A172 (cell line): ENCODE measurements at places on chromosomes 12 and 14.

GRCh38 chr12:113086249-113087164, 30.0 kb downstream of the DTX1 start:
- DNase-seq, result peak; percentile 57

DNA sequence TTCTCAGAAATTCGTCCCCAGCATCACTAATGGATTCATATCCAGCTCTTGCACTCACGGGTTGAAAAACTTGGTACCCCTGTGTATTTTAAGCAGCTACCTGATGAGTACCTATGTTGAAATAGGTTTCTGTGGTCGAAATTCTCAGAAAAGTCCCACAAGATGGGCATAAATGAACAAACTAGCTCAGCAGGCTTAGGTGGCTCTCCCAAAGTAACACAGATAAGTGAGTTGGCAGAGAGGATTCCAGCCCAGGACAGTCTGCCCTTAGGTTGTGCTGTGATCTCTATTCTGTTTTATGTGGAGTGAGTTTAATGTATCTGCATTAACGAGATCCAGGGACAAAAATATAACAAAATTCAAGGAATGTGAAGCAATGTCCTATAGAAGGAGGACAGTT, 92.3 kb downstream of the RGS6 start:
- DNase-seq, result no peak

DNA sequence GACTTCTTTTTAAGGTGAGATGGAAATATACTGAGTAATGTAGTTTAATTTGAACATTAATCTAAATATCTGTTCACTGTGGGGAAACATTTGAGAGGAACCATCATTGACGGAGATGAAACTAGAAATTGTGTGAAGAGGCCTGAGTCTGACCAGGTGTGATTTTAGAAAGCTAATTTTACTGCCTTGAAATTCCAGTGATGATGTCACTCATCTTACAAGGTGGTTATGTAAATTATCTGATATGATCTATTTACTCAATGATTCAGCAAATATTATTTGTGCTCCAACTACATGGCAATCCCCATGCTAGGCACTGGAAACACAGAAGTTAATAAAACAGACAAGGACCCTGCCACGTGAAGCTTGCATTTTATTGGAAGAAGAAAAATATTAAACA, 435.7 kb upstream of the DCN start:
- DNase-seq, result no peak

GRCh38 chr14:45610318-45610717, 357.3 kb upstream of the MIS18BP1 start:
- DNase-seq, result peak; percentile 12

DNA sequence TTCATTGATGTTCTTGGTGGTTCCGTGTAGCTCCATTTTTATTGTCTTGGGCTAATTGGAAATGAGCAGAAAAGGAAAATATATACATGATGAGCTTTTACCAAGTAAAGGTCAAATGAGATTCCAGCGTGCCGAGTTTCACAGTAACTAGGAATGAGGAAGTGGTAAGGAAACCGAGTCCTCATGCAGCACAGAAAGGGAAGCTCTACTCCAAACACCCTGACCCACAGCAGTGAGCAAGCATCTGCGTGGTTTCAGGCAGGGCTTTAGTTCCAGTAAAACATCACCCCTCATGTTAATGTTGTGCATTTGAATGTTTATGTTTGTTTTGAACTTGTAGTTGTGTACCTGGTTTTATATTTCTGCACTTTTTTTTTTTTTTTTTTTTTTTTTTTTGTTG, 208.0 kb downstream of the SLC41A2 start:
- DNase-seq, result peak; percentile 2

DNA sequence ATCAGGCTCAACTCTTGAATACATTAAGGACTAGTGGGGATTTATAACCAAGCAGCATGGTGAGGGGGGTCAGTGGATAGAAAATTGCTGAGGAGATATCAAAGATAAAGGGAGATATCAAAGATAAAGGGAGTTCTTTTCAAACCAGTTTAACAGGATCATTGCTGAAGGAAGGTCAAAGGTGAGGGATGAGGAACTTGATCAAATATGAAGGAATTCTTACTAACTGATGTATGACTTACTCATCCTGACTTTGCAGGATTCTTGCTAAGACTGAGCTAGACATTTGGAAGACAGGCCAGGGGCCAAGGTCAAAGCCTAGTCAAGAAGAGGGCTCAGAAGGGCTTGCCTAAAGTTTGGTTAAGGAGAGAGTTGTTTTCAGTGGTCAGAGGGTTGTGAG, 4.8 kb downstream of the ABHD4 start:
- DNase-seq, result no peak

DNA sequence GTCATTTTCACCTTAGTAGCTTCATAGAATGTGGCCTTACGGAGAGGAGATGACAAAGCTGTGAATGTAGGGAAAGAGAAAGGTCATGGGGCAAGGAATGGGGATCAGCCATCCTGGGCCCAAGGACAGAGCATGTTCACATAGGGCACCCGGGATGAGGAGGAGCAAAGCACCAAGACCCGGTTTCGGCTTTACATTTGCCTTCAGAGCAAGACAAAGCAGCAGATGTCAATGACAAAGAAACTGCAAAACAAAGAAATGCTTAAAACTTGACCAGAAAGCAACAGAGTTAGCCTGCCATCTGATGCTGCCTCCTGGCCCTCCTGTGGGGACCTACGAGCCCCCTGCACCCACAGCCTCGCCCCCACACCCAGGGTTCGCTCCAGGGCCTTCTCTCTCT, 249.2 kb downstream of the SLC41A2 start:
- DNase-seq, result no peak

GRCh38 chr14:74634964-74635363, 22.9 kb upstream of the LTBP2 start:
- DNase-seq, result no peak

GRCh38 chr12:99450036-99450630, 197.4 kb upstream of the GARIN6 start:
- DNase-seq, result no peak

DNA sequence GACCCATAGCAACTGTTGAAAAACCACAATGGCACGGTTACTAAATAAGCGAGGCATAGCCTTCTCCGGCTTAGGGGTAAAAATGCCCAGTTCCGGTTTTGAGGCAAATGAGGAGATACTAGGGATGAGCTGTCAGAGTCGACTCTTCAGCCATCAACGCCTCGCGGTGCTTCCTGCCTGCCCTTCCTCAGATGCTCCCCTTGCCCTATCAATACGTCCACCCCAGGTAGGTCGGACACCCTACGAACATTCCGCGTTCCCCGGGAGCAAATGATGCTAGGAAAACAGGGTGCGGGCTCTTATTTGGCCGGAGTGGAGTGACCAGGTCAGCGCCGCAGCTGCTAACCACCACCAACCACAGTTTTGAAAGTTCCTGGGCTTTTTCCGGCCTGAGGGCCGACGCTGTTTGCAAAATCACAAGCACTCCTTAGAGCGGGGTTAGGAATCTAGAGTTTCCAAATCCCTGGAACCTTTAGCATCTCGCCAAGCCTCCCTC, 1.2 kb downstream of the SRSF9 start:
- peak; percentile 39 for DNase-seq

- DNase-seq, result peak; percentile 16
These were observed 47.2 kb downstream of the ALDH1L2 start for GRCh38 chr12:105036937-105037649.

- peak; percentile 15 for DNase-seq
These were observed 62.4 kb downstream of the ADCK1 start for GRCh38 chr14:77862154-77862786.

- no peak for DNase-seq
These were observed 140.0 kb downstream of the PDE3A start for GRCh38 chr12:20508359-20508758.

GRCh38 chr12:3882896-3883564, 9.8 kb upstream of the PARP11 start:
- DNase-seq, result peak; percentile 8

DNA sequence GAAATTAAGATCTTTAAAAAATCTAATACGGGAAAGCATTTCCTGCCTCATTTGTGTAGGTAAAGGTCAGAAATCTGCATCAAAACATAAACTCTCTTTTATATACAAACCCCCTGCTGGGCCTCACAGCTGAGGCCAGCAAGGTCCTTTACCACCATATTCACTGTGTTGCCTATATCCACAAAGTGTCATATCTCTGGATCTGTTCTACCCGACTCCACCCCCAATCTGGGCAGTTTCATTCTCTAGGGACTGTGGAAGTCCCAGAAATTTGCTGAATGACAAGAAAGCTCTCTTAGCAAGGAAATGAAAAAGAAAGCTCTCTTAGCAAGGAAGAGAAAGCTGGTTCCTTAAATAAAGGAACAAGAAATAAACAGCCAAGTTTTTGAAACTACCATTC, 301.7 kb downstream of the KCNH5 start:
- no peak for DNase-seq

GRCh38 chr12:94207849-94208621, 59.7 kb downstream of the PLXNC1 start:
- no peak for DNase-seq

DNA sequence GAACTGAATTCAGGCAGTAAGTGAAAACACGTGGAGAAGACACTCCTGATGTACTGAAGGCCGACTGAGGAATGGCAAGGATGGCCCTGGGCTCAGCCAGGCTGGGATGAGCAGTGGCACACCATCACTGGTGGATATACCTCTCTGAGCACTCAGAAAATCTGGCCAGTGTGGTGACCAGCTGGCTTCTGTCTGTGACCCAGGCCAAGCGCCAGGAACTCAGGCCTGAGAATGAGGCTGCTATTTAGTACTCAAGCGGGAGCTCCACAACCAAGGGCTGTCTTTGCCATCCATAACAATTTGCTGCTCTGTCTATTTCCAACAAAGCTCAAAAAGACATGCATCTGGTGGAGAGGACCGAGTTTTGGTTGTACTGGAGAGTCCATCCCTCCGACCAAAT, 586.3 kb downstream of the BCL11B start:
- no peak for DNase-seq

GRCh38 chr12:28872654-28873268, 276.3 kb upstream of the FAR2 start:
- DNase-seq, result peak; percentile 71

- no peak for DNase-seq
These were observed 49.0 kb downstream of the KIF21A start for GRCh38 chr12:39393890-39394289.

DNA sequence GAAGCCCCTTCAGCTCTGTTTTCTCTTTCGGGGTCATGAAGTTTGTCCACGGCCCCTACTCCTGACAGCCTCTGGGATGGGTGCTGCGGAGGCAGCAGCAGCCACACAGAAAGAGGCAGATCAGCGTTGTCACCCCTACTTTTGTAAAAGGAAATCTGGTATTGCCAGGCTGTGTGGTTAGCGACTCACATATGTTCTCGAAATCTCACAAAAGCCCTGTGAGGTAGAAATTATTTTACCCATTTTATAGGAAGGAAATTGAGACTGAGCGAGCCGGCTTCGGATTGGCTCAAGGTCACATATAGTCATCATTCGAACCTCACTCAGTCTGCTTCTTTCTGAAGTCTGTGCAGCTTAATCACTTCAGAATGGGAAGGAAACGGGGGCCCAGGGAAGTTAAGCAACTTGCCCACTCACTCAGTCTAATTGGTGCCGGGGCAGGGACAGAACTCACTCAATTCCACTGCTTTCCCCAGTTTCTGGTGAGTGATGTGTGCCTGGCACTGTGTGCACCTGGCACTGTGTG, 1.1 kb upstream of the CKAP4 start:
- DNase-seq, result peak; percentile 18

DNA sequence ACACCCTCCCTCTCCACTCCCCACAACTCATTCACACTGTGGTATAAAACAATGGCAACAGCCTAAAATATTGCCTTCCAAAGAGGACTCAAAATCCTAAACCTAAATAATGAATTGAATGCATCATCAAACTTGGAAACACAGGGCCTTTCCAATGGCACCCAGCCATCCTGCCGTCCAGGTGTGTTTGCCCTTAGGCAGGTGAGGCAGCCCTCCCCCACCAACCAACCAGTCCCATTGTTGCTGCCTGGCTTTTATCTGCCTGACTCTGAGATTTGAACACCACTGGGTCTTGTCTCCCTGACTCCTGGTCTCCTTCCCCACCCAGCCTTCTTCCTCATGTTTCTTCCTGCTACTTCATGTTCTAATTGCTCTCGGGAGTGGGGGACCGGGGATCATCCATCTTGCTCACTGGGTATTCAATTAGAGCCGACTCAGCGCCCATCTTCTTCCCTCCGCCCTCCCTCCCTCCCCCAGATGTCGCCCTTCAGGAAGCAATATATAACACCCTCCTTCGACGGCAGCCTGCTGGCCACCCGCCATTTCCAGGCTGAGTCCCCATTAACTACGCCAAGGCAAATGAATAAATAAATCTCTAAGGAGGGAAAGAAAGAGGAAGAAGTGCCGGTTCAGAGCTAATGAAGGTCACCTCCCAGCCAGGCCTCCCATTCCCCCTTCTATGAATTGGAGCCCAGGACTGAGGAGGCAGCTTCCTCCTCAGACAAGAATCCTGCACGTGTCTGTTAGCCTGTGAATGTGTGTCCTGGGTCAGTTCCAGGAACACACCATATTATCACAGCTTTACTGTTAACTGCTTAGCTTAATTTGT, 36.3 kb upstream of the NTF3 start:
- DNase-seq, result no peak

DNA sequence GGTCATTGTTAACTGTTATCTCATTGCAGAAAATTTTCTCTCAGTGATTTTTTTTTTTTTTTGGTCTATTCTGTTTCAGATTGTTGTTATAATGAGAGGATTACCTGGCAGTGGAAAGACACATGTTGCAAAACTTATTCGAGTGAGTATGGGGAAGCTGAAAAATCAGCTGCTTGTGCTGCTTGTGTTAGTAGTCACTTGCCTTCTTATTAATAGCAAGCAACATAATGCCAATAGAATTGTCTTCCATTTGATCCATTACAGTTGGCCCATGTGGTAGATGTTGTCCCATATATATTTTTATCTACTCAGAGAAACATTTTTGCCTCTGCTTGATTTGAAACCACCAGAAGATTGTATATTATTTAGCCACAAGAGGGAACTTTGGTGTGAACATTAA, 53.0 kb downstream of the YLPM1 start:
- DNase-seq, result no peak

GRCh38 chr12:124837958-124838803, 25.5 kb downstream of the SCARB1 start:
- peak; percentile 93 for DNase-seq

DNA sequence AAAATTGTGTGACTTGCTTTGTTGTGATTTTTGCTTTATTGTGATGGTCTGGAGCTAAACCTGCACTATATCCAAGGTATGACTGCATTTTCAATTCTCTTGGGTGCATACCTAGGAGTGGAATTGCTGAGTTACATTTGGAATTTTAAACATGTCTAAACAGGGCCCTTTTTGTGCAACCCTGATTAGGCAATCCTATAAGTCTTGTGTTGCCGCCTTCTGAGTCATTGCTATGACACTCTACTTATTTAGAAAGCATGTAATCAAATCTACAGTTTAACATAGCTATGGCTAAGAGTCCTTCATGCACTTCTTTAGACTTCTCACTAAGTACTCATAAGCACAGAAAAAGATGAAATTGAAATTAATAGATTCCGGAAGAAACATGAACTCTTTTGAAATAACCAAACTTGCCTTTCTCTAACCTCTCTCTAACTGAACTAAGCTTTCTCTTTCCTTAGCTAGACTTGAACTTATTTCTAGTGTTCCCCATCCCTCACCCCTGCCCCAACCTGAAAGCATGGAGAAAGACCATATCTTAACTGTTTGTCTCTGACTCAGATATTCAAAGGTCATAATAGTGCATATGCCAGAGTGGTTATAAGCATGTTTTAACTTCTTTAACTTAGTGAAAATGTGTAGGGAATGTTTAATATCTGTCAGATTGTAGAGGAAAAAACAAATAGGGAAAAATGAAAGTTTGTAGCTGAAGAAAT, 203.0 kb downstream of the SNAPC1 start:
- peak; percentile 14 for DNase-seq

- no peak for DNase-seq
These were observed 68.2 kb upstream of the CLMN start for GRCh38 chr14:95387826-95388445.
